Naive thymus-derived CD4-positive, alpha-beta T cell (primary cell): ENCODE measurements at places on chromosomes 13 and 19. TPM values are rescaled to one million over a fixed set of nuclear protein-coding genes. Genes with fewer than 3 reads are reported as not detected.

GRCh38 chr19:4032436-4032835 lies 24.9 kb downstream of the PIAS4 start:
- H3K4me3 ChIP-seq: no peak overlapping the region
- no peaks in the 10 kb centered on the region for H3K27me3 ChIP-seq
- DNase-seq: no peak
- H3K27ac ChIP-seq: no peak overlapping the region

GRCh38 chr13:92224052-92224821 lies 825.8 kb downstream of the GPC5 start:
- H3K4me1 ChIP-seq: no peaks in the 10 kb centered on the region
- no peaks in the 10 kb centered on the region for H3K36me3 ChIP-seq
- H3K4me3 ChIP-seq: no peak overlapping the region
- DNase-seq: no peak
- H3K27ac ChIP-seq: no peak overlapping the region
- H3K27me3 ChIP-seq: no peaks in the 10 kb centered on the region

DNA sequence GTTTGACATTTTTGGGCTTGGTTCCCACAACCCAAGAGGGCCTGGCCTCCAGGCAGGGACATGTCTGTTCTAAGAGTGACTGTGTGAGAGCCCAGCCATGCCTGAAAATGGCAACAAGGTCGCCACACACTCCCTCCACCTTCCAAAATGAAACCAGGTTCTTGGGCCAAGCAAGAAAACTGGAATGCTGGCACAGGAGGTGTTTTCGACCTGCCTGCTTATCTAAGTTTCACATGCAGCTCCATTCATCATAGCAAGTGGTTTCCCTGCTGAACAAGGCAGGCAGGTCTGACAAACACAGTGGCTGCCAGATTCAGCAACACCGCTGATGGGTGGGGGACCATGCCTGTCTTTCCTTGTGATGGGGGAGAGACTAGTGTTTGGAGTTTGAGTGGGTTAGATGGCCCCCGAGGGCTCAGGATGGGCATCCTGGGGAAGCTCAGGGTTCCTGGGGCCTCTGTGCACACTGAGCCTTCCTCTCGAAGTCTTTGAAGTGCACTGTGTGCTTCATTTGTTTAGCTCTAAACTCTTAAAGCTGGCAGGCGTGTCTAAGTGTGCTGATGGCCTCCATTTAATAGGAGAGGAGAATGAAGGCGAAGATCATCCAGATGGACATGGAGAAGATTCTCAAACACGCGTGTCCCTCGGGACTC lies 17.9 kb upstream of the GAS6 start:
- no peaks in the 10 kb centered on the region for H3K36me3 ChIP-seq
- H3K4me1 ChIP-seq: peaks cover 5% of the 10 kb centered on the region
- peak; percentile 34 for DNase-seq
- no peak overlapping the region for H3K27ac ChIP-seq
- H3K4me3 ChIP-seq: peak overlapping the region; percentile 6

DNA sequence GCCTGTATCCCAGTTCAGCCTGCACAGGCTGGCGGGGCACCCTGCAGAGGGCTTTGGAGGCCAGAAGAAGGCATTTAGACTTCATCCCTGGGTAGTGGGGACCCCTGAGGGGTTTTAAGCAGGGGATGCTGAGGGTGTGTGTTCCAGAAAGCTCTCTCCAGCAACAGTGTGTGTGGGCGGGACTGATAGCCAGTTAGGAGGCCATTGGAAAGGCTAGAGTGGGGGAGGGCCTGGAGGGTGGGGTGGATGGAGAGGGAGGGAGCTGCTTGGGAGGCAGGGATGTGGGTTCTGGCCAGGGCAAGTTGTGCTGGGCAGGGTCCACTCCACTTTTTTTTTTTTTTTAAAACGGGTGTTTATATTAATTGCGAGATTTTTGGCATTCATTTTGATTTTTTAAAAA lies 28.3 kb downstream of the LYL1 start:
- no peaks in the 10 kb centered on the region for H3K36me3 ChIP-seq
- H3K27me3 ChIP-seq: no peaks in the 10 kb centered on the region
- DNase-seq: no peak
- H3K4me3 ChIP-seq: no peak overlapping the region
- no peak overlapping the region for H3K27ac ChIP-seq
- no peaks in the 10 kb centered on the region for H3K4me1 ChIP-seq

GRCh38 chr19:18259893-18260292 lies 14.4 kb downstream of the IQCN start:
- DNase-seq: no peak
- no peaks in the 10 kb centered on the region for H3K27me3 ChIP-seq
- H3K4me1 ChIP-seq: no peaks in the 10 kb centered on the region
- no peak overlapping the region for H3K27ac ChIP-seq
- H3K4me3 ChIP-seq: no peak overlapping the region
- peaks cover 8% of the 10 kb centered on the region for H3K36me3 ChIP-seq

DNA sequence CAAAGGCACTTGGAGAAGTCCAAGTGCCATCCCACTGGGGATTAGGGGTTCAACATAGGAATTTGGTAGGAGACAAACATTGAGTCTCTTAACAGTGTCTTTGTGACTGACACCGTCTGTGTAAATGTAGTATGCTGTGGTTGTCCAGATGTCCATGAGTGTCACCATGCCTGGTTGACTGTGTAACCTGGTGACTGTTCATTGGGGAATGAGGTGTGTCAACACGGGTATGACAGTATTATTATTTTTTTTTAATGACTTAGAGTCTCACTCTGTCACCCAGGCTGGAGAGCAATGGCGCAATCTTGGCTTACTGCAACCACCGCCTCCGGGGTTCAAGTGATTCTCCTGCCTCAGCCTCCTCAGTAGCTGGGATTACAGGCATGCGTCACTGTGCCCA lies 16.2 kb downstream of the PKN1 start:
- peaks cover 43% of the 10 kb centered on the region for H3K36me3 ChIP-seq
- peaks cover 5% of the 10 kb centered on the region for H3K4me1 ChIP-seq
- H3K4me3 ChIP-seq: no peak overlapping the region
- no peaks in the 10 kb centered on the region for H3K27me3 ChIP-seq

GRCh38 chr13:109899316-109899715 lies 112.9 kb upstream of the IRS2 start:
- DNase-seq: no peak
- H3K4me3 ChIP-seq: no peak overlapping the region
- no peaks in the 10 kb centered on the region for H3K27me3 ChIP-seq
- H3K27ac ChIP-seq: no peak overlapping the region
- no peaks in the 10 kb centered on the region for H3K4me1 ChIP-seq

GRCh38 chr13:100725472-100725871 lies 50.9 kb upstream of the TMTC4 start:
- H3K4me1 ChIP-seq: no peaks in the 10 kb centered on the region
- H3K36me3 ChIP-seq: no peaks in the 10 kb centered on the region
- no peak overlapping the region for H3K4me3 ChIP-seq
- no peak for DNase-seq
- H3K27me3 ChIP-seq: no peaks in the 10 kb centered on the region

GRCh38 chr13:106156468-106156867 lies 379.0 kb downstream of the EFNB2 start:
- H3K4me3 ChIP-seq: no peak overlapping the region
- H3K27ac ChIP-seq: no peak overlapping the region
- H3K36me3 ChIP-seq: no peaks in the 10 kb centered on the region
- H3K27me3 ChIP-seq: no peaks in the 10 kb centered on the region

GRCh38 chr19:18672606-18673337 lies 10.7 kb upstream of the CRTC1 start:
- no peaks in the 10 kb centered on the region for H3K4me1 ChIP-seq
- DNase-seq: no peak

GRCh38 chr13:42272115-42272803 lies at the start of gene AKAP11:
AKAP11 (plus strand) TSS chr13:42272152; CDS start chr13:42286349, 14,197 bp downstream.
- no peaks in the 10 kb centered on the region for H3K36me3 ChIP-seq
- peaks cover 21% of the 10 kb centered on the region for H3K4me1 ChIP-seq
- peak within 1 kb of the TSS; percentile 84 for H3K4me3 ChIP-seq
- DNase-seq: peak; percentile 43
- peak within 1 kb of the TSS; percentile 93 for H3K27ac ChIP-seq
- H3K27me3 ChIP-seq: no peaks in the 10 kb centered on the region

DNA sequence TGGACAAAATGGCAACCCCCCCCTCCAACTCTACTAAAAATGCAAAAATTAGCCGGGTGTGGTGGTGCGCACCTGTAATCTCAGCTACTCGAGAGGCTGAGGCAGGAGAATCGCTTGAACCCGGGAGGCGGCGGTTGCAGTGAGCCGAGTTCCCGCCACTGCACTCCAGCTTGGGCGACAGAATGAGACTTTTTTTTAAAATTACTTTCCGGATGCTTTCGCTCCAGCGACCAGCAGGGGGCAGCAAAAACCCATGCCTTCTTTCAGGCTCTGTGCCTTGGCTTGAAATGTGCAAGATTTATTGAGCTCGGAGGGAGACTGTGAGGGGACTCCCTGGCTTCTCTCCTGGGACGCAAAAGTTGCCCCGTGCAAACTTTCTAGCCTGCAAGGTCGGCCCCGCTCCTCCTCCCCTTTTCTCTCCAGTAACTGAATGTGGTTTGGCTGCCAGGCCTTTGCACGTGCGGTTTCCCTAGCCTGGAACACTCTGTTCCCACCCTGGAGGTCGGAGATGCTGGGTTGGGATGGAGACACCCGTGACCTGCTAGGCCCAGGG lies 61.4 kb upstream of the NFIC start:
- no peaks in the 10 kb centered on the region for H3K27me3 ChIP-seq
- H3K36me3 ChIP-seq: no peaks in the 10 kb centered on the region
- no peaks in the 10 kb centered on the region for H3K4me1 ChIP-seq
- H3K4me3 ChIP-seq: no peak overlapping the region
- no peak overlapping the region for H3K27ac ChIP-seq

DNA sequence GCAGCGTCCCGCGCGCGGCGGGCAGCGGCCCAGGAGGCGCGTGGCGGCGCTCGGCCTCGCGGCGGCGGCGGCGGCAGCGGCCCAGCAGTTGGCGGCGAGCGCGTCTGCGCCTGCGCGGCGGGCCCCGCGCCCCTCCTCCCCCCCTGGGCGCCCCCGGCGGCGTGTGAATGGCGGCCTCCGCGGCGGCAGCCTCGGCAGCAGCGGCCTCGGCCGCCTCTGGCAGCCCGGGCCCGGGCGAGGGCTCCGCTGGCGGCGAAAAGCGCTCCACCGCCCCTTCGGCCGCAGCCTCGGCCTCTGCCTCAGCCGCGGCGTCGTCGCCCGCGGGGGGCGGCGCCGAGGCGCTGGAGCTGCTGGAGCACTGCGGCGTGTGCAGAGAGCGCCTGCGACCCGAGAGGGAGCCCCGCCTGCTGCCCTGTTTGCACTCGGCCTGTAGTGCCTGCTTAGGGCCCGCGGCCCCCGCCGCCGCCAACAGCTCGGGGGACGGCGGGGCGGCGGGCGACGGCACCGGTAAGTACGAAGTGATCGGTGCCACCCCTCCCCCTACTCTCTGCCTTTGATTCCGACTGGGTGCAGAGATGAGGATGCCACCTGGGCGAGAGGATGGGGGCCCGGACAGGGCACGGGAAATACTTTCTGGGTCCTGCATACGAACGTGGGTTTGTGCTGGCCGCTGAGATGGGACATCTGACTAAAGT lies 874 bp downstream of the TRIM28 start:
- no peaks in the 10 kb centered on the region for H3K36me3 ChIP-seq
- no peaks in the 10 kb centered on the region for H3K27me3 ChIP-seq
- peaks cover 16% of the 10 kb centered on the region for H3K4me1 ChIP-seq
- H3K27ac ChIP-seq: peak overlapping the region; percentile 81
- DNase-seq: no peak

DNA sequence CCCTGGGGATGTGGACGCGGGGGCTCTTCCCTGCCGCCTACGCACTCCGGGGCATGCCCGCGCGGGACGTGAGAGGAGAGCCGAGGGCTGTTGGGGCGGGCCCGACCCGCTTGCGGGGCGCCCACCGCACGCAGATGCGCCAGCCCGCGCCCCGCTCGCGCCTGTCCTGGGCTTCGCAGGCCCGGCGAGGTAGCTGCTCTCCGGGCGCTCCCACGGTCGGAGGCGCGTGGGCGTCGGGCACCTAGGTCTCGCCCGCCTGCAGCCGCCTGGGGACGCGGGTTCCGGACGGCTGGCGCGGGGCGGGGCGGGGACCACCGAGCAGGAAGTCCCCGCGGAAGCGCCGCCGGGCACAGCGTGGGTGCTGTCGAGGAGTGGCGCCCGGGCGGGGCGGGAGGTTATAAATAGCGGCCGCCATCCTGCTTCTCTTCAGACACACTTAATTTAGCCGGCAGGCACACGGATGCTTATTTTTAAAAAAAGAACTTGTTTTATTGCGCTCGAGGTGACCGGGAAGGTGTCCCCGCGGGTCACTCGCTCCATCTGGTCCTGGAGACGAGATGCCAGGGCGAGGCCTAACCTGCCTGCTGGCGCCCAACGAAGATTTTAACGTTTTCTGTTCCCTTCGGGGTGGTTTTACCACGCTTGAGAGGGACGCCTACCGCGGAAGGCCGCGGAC lies 561 bp upstream of the GJA3 start:
- peak overlapping the region; percentile 43 for H3K4me3 ChIP-seq
- peak; percentile 29 for DNase-seq
- H3K27me3 ChIP-seq: no peaks in the 10 kb centered on the region
- no peak overlapping the region for H3K27ac ChIP-seq
- no peaks in the 10 kb centered on the region for H3K36me3 ChIP-seq
- peaks cover 6% of the 10 kb centered on the region for H3K4me1 ChIP-seq

- no peak for DNase-seq
- no peaks in the 10 kb centered on the region for H3K4me1 ChIP-seq
- H3K4me3 ChIP-seq: no peak overlapping the region
- H3K27me3 ChIP-seq: no peaks in the 10 kb centered on the region
Measured at GRCh38 chr13:109196948-109197347, 567.5 kb downstream of the MYO16 start.

GRCh38 chr19:19171821-19172532 lies 1.9 kb upstream of the MEF2B start:
- DNase-seq: no peak
- H3K27ac ChIP-seq: no peak overlapping the region
- no peaks in the 10 kb centered on the region for H3K4me1 ChIP-seq
- H3K27me3 ChIP-seq: no peaks in the 10 kb centered on the region

- H3K27ac ChIP-seq: no peak overlapping the region
- no peaks in the 10 kb centered on the region for H3K4me1 ChIP-seq
- no peaks in the 10 kb centered on the region for H3K27me3 ChIP-seq
- no peak overlapping the region for H3K4me3 ChIP-seq
- no peak for DNase-seq
Measured at GRCh38 chr13:108776650-108777049, 147.2 kb downstream of the MYO16 start.

The ANKRD27 gene
- 23.6 TPM for total RNA-seq

The NLRP4 gene
- total RNA-seq: not detected

The LILRB4 gene
- total RNA-seq: 20.2 TPM

The SOHLH2 gene
- total RNA-seq: not detected

The FGF22 gene
- total RNA-seq: not detected

The KASH5 gene
- 0.27 TPM for total RNA-seq

The CAPN12 gene
- 2.5 TPM for total RNA-seq

The CCDC70 gene
- not detected for total RNA-seq

The JAK3 gene
- 169 TPM for total RNA-seq

The CERS1 gene
- not detected for total RNA-seq

The SHANK1 gene
- total RNA-seq: 0.64 TPM

The GRK1 gene
- total RNA-seq: not detected

The ZNF667 gene
- total RNA-seq: not detected in 2 replicates
